ENCODE measurements at places on chromosomes 5 and 9.

- no peak for DNase-seq
Measured at GRCh38 chr9:35923927-35924763, 14.9 kb downstream of the SPAAR start.

DNA sequence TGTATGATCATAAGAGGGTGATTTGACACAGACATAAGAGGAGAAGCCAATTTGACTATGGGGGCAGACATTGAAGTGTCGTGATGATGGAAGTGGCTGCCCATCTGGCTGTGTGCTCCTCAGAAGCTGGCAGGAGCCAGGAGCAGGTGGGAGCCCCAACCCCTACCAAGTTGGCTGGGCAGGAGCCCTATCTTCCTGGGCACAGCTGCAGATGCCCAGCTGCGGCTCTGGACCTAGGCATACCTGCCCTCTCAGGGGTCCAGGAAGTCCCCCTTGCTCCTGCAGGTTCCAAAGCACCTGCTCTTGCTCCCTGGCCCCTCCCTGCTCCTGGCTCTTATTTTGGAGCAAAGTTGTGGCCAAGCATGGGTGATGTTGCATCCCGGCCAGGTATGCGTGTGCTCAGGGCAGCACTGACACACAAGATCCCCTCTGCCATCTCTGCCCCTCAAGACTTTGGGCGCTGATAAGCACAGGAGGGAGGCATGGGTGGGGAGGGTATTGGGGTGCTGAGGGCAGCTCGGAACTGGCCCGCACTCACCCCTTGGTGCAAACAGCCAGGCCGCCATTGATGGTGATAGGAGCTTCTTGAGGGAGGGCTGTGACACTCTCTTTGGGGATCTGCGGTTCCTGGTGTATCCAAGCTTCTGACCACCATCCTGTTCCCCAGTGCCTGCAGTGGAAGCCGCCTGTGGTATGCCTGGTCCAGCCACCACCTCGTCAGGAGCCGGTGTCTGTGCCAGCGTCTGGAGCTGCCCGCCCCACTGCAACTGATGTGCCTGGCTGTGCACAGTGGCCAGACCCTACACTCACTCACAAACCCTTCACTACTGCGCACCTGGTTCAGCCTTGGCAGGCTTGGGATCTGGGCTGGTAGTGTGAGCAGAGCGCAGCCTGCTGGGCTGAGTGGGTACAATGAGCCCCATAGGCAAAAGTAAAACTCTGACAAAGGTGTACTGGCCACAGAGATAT lies 230.9 kb downstream of the CDH9 start:
- DNase-seq = no peak

DNA sequence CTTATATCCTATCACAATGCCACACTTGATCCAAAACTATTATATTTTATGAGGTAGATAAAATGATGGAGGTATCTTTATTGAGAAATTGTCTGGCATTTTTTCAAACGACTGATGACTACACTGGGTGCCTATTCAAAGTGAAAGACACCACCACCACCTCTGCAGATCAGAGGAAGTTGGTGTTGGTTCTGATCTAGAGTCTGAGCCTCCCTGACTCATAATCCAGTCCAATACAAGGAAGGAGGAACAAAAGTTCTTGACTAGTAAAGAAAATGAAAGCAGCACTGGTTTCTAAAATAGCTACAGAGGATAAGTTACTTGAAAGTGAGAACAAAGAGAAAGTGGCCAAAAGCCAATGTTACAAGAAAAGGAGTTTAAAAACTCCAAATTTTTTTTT lies 139.9 kb downstream of the RFX3 start:
- no peak for DNase-seq

DNA sequence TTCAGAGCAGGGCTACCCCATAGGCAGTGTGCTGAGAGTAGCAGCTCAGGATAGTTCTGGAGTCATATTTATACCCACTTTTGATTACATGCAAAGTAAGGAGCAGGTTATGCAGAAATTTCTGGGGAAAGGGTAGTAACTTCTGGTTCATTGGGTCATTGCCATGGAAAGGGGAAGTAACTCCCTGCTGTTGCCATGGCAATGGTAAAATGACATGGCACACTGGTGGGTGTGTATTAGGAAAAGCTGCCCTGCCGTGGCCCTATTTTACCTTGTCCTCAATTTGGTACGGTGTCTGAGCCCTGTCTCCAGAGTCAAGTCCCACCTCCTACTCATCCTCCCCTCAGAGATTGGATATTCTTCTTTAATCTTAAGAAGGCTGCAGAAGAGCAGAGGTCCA lies 526.7 kb upstream of the TYRP1 start:
- DNase-seq = no peak

DNA sequence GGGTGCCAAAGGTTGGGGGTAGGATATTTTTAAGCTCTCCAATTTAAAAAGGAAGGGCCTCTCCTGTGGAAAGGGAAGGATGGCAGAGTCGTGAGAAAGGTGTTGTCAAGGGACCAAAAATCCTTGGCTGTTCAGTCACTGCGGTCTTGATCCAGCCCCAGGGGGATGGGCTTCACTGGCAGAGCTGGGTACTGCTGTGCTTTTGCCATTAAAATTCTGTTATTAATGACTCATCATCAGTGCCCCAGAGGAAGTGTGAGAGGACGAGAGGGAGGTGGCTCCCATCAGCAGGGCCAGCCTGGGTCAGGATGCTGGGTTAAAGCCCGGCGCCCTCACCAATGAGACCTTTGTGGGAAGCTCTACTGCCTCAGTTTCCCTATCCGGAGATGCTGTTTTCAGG lies 16.7 kb downstream of the PCDH12 start:
- no peak for DNase-seq

DNA sequence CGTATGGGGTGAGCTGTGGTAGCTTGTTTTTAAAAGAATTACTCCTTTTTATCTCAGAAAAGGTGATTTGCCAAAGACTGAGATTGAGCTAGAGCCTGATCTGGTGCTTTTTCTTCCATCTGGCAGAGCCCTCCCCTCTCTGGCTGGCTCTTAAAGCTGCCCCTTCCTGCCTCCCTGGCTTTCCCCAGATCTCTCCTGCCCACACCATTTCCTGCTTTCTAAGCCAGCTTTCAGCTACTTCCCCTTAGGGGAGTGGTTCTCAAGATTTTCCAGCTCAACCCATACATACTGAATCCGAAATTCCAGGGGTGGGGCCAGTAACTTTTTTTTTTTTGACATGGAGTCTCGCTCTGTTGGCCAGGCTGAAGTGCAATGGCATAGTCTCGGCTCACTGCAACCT lies 4.8 kb upstream of the ACOT12 start:
- DNase-seq = no peak

DNA sequence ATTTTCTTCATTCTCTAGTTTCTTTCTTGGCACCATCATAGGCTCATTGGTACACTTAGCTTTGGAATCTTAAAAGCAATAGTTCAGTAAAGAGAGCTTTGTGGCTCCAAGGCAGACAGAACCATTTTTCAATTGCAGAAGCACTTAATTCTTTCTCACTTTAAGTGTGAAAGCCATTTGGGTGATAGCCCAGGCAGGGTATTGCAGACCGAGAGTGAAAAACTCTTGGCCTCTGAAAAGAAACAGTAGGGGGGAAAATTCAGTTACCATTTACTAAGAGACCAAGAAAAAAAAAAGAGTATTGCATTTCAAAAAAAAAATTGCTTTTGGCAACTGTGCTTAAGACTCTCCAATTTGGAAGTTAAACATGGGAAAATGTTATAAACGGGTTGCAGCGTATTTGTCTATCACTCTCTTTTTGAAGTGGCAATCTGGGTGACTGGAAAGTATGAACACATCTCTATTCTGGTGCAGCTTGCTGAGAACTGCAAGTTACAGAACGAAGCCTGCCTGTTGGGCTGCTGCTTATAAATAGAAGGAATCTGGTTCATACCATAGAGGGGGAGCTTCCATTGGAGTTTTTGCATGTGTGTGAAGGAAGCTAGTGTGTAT lies 170.5 kb downstream of the TLE4 start:
- no peak for DNase-seq

GRCh38 chr5:16597946-16598694 lies 18.7 kb downstream of the RETREG1 start:
- no peak for DNase-seq

GRCh38 chr9:116390303-116391228 lies 237.0 kb downstream of the PAPPA start:
- DNase-seq = no peak

- no peak for DNase-seq
Measured at GRCh38 chr5:174354571-174354970, 309.1 kb downstream of the NSG2 start.

DNA sequence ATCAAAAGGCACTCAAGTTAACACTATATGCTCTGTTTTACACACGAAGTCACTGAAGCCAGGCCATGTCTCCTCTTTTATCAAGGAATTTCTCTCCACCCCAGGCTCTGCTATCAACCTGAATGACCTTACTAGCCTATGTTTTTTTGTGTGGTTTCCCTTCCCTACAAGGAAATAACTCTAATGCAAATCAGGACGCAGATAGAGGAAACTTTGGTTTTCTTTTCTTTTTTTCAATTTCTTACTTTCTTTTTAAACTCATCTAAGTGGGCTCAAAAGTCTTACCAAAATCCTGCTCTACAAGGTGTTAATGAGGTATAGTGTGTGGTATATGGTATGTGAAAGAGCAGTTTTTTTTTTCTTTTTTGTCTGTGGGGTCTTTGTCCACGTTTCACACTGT lies 5.5 kb upstream of the SLC46A2 start:
- no peak for DNase-seq

GRCh38 chr9:113526841-113527240 lies 63.3 kb downstream of the RGS3 start:
- DNase-seq = no peak

- DNase-seq = peak; percentile 8
Measured at GRCh38 chr5:84869675-84870074, 485.0 kb upstream of the EDIL3 start.

GRCh38 chr9:19381656-19382055 lies 1.6 kb upstream of the RPS6 start:
- no peak for DNase-seq

DNA sequence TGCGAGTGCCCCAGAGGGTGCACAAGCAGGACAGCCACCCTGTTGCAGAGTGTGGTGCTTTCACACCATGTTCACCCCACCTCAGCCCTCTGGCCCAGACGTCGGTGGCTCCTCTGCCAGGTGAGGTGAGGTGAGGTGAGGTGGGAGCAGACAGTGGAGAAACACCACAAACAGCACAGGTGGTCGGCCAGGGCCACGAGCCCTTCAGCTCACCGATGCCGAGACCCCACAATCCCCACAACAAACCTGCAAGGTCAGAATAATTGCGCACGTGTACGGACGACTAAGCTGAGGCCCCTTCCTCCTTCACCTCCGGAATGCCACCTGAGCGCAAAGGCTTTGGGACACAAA lies 10.5 kb downstream of the BRD3 start:
- DNase-seq = no peak

GRCh38 chr9:135268981-135269380 lies 181.5 kb downstream of the OLFM1 start:
- no peak for DNase-seq

DNA sequence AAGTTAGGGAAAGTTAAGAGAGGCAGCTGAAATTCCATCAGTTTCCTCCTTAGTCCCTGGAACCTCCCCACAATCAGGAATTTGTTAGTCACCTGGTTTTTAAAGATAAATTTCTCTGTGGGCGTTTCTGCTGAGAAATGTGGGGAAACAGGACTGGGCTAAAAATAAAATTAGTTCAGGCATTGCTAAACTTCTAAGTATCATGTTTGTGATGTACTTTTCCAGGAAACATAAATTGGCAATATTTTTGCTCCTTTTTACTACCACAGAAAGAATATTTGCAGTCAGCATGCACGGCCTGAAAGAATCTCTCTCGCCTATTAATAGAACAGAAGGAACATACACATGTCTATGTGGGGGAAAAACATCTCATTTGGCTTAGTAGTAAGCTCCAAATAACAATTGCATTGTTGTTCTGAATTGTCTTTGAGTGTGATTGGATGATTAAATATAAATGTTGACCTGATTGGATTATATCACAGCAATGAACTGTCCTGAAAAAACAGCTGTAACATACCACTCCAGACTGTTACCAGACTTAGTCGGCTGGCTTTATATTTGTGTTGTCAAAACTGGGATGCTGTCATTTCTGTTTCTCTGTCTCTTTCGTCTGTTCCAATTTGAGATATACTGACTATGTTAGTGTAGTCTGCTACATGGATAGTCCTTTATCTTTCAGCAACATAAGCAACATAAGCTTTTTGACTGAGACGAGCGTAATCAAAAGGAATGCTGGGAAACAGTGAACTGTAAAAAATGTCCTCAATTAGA lies 12.9 kb downstream of the TJP2 start:
- no peak for DNase-seq

- peak; percentile 56 for DNase-seq
Measured at GRCh38 chr9:76374783-76375559, 19.3 kb downstream of the RFK start.

GRCh38 chr9:92737216-92737606 lies 27.4 kb downstream of the BICD2 start:
- no peak for DNase-seq

DNA sequence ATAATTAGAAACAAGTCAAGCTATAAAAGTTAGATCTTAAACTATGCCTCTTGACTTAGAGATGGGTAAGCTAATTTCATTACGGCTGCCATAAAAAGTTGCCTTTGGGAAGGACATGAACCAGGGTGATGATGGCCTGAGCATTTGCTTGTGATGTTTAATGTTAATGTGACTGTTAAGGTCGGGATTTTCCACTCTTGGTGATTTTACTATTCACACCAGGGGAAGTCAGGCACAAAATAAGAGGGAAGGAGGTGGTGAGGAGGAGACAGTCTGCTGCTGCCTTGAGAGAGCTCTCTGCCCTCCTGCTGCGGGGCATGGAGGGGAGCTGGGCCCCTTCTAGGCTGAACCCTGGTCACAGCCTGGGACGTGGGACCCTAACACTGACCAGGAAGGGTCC lies 34.4 kb downstream of the AHRR start:
- no peak for DNase-seq

DNA sequence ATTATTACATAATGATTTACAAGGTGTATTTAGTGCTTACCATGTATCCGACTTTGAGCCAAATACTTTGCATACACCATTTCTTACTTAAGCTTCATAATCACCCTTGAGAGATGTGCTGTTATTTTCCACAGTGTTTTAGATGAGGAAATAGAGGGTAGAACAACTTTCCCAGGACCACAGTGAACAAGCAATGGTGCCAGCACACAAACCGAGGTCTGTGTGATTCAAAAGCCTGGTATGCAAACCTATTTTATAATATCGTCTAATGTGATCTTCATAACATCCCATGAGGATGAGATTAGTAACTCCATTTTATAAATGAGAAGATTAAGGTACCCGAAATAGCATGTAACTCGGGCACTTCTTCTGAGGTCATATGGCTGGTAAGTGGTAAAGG lies 294.7 kb downstream of the NSG2 start:
- no peak for DNase-seq

GRCh38 chr5:151221574-151221973 lies 2.3 kb downstream of the CCDC69 start:
- no peak for DNase-seq

GRCh38 chr9:89304020-89304833 lies 6.8 kb upstream of the CKS2 start:
- no peak for DNase-seq

GRCh38 chr5:32949286-32949970 lies 238.3 kb downstream of the NPR3 start:
- DNase-seq = no peak
